ENCODE measurements at places on chromosomes 16 and 17.

GRCh38 chr16:23523321-23523720, 13.0 kb upstream of the GGA2 start:
- no peak for DNase-seq

DNA sequence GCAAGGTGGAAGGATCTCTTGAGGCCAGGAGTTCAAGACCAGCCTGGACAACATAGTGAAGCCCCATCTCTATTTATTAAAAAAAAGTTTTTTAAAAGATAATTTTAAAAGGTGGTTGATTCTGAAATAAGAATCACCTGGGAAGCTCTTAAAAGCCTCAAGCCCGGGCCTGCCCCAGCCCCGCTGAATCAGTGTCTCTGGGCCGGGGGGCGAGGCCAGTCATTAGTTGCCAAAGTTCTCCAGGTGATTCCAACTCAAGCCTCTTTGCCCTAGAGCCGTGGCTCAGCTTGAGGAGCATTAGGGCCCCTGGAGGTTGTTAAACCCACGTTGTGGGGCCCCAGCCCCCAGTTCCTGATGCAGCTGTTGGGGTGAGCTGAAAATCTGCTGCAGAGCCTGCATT, 24.6 kb downstream of the JPH3 start:
- no peak for DNase-seq

- no peak for DNase-seq
Measured at GRCh38 chr17:45823598-45823997, 21.1 kb upstream of the SPPL2C start.

GRCh38 chr16:23663918-23664317, 14.8 kb upstream of the PLK1 start:
- no peak for DNase-seq

DNA sequence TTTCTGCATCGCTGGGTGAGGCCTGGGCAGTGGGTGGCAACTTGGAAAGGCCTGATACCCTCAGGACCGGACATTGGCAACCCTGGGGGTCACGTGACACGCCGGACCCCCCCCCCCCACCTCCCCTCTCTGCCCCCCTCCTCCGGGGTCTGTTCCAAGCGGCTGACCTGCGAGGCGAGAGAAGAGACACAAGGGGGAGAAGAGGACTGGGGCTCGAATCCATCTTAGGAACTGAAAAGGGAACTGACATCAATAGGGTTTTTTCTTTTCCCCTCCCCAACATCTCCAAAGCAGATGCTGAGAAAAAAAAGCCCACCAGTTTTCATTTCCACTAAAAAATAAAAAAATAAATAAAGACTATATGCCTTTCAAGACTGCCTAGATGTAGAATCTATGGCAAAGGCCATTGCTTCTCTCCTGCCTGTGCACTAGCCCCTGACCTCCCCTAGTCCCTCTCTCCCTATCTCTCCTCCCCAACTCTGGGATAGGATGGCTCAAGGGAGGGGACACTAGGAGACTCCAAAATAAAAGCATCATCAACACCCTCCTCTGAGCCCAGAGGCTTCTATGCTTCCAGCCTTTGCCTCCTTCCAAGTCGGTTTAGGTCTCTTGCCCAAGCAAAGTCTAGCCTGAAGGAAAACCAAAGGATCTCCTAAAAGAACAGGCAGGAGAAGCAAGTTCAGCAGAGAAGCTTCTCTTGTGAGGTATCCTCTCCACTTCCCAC, 7.7 kb upstream of the HOXB2 start:
- DNase-seq, result peak; percentile 68

- DNase-seq, result no peak
Measured at GRCh38 chr16:68310437-68310773, 341 bp downstream of the SLC7A6OS start.

DNA sequence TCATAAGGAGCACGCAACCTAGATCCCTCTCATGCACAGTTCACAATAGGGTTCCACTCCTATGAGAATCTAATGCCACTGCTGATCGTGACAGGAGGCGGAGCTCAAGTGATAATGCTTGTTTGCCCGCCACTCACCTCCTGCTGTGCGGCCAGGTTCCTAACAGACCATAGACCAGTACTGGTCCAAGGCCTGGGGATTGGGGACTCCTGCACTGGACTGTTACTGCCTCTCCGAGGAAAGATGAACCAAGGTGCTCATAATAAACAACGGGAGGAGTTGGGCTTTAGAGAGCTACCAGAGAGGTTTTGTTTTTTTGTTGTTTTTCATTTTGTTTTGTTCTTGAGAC, 58.2 kb downstream of the TK2 start:
- no peak for DNase-seq

GRCh38 chr17:4436381-4436780, 2.6 kb downstream of the SPNS3 start:
- no peak for DNase-seq

- peak; percentile 16 for DNase-seq
Measured at GRCh38 chr17:76843703-76844484, 24.3 kb upstream of the MGAT5B start.

GRCh38 chr16:87541147-87541871, 48.5 kb upstream of the ZCCHC14 start:
- DNase-seq, result peak; percentile 41

DNA sequence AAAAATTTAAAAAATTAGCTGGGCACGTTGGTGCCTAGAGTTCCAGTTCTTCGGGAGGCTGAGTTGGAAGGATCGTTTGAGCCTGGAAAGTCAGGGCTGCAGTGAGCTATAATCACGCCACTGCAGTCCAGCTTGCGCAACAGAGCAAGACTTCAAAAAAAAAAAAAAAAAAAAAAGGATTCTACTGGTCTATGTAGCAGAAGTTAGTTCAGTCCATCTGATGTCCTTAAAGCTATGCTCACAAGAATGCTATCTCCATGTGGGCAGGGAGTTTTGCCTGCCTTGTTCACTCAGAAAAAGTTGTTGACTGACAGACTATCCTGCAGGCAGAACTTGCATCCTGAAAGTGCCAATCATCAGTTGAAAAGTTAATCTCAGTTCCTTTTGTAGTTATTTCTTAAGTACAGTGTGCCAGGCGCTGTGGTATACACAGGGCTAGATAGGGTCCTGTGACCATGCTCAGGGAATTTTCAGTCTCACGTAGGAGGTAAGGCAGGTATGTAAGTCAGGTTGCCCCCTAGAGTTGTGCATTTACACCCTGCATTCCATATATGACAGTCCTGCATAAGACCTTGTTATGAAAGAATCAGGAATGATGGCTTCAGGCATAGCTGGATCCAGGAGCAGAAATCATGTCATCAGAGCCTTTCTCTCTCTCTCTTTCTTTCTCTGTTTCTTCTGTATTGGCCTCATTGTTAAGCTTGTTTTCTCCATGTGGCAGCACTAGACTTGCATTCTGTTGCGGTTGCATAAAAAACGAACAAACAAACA, 7.6 kb downstream of the SYT17 start:
- DNase-seq, result peak; percentile 64

GRCh38 chr17:28576758-28577465, at the start of gene ALDOC:
TSS of gene ALDOC (minus strand) at chr17:28576895. CDS start at chr17:28575532, 1,363 bp downstream.
- peak; percentile 85 for DNase-seq

GRCh38 chr16:85171004-85171758, 58.9 kb upstream of the CIBAR2 start:
- no peak for DNase-seq

DNA sequence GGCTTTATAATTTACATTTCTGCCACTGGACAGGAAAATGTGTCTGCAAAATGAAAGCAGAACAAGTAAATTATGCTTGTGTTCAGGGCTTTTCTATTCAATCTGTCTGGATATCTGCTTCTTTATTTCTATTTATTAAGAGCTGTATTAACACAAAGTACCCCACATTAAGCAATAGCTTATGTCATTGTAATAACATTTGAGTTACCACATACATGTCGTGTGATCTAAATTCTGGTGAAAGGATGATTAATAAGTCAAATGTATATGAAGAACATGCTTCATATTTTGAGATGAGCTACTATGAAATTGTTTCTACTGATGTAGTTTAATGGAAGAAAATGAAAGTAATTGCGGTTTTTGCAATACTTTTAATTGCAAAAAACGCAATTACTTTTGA, 238.2 kb downstream of the KCNJ2 start:
- peak; percentile 66 for DNase-seq

GRCh38 chr17:36918211-36918691, 19.0 kb upstream of the LHX1 start:
- peak; percentile 69 for DNase-seq

DNA sequence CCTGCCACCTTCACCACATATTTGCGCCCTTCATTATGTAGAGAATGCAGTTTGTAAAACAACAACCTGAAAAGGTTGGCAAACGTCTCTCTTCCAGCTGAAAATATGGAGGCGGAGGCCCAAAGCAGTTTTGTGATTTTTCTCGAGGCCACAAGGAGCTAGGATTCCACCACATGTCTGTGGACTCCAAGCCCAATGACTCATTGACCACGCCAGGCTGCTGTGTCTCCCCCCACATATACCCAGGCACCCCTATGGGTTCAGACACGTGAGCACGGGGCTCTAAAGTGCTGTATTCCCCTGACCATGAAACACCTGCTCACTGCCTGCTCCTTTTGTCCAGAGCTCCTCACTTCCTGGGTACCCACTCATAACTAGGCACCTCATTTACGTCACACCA, 121.4 kb upstream of the CDH5 start:
- DNase-seq, result peak; percentile 36

DNA sequence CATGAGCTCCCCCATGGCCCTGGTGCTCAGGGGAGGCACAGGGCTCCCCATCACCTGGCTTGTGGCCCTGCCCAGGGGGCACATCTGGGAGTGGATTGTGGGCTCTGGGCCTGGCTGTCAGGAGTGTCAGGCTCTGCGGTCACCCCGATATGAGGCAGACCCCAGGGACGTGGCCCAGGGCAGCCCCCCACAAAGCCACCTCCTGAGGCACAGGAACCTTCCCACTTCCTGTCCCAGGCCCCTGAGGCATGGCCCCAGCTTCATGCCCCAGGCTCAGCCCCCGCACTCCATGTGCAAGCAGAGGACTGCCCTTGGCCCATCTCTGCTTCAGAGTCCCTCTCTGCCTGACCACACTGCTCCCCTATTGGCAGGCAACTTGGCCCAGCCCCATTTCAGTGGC, 160.3 kb downstream of the PCTP start:
- DNase-seq, result no peak

GRCh38 chr17:56480501-56480900, 113.0 kb upstream of the NOG start:
- no peak for DNase-seq

GRCh38 chr17:79840989-79841286, 1.7 kb upstream of the CBX4 start:
- peak; percentile 47 for DNase-seq

- DNase-seq, result no peak
Measured at GRCh38 chr17:35730400-35731005, 936 bp upstream of the RASL10B start.

GRCh38 chr17:44279666-44280391, 11.9 kb upstream of the SLC4A1 start:
- peak; percentile 94 for DNase-seq

DNA sequence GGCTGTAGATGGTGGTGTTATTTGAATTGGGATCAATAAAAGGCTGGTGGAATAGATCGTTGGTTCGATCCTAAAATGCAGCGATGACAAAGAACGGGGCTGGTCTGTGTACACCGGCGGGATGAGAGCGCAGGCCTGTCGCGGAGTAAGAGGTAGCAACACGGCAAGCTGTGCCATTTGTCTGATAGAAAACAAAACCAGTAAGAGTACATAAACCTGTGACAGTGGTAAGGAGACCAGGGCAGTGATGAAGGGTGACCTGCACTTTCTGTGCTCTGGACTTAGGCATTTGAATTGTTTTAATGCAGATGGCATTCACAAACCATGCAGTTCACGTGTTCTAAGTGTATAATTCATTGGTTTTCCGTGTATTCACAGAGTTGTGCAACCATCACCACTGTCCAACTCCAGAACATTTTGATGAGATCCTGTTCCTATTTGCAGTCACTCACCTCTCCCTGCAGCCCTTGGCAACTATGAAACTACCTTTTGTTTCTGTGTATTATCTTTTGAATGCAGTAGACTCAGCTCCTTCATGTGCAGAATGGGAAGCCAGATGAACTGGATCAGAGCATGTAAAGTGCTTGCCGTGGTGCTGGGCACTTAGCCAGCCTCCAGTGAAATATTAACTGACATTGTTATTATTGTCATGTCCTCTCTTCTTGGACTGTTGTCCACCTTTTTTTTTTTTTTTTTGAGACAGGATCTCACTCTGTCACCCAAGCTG, 286.1 kb downstream of the SNX29 start:
- peak; percentile 19 for DNase-seq

DNA sequence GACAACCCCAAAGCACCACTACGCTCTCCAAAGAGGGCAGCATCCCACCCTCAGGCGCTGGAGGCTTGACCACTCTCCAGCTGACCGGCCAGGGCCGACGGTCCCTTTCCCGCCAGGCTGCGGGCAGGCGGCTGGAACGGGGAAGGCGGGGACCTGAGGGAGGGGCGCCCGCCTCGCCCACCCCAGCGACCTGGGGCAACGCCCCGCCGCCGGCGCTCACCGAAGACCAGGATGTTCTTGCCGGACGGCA, 431 bp downstream of the DYNC1LI2 start:
- no peak for DNase-seq

DNA sequence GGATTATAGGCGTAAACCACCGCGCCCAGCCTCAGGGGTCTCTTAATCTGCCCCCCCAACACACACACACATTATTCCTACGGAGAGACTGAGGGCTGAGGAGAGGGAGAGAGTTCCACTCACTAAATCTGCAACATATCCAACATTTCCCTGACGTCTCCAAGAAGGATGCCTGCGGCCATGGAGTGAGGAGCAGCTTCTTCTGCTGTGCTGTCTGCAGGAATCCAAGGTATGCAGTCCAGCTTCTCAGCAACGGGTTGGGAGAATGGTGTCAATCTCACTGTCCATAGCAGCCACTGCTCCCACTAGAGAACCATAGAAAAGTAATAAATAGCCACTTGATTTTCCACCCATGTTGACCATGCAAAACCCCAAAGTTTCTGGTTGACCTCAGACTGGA, 5.1 kb upstream of the PLXDC1 start:
- peak; percentile 25 for DNase-seq

DNA sequence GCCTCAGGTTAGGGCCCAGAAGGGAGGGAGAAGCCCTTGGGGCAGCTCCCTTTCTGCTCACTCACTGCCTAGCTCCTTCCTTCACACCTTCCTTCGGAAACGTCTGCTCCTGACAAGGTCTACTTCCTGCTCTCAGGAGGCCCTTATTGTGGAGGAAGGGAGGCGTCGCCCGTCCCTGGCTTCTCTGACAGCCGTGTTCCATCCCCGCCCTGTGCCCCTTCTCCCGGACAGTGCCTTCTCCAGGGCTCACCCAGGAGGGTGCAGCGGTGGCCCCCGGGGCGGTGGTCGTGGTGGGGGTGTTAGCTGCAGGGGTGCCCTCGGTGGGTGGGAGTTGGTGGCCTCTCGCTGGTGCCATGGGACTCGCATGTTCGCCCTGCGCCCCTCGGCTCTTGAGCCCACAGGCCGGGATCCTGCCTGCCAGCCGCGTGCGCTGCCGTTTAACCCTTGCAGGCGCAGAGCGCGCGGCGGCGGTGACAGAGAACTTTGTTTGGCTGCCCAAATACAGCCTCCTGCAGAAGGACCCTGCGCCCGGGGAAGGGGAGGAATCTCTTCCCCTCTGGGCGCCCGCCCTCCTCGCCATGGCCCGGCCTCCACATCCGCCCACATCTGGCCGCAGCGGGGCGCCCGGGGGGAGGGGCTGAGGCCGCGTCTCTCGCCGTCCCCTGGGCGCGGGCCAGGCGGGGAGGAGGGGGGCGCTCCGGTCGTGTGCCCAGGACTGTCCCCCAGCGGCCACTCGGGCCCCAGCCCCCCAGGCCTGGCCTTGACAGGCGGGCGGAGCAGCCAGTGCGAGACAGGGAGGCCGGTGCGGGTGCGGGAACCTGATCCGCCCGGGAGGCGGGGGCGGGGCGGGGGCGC, 231.9 kb downstream of the SEC14L1 start:
- DNase-seq, result peak; percentile 53

- DNase-seq, result no peak
Measured at GRCh38 chr17:1107777-1108477, 71.9 kb downstream of the ABR start.

GRCh38 chr17:68432086-68432864, 25.0 kb downstream of the WIPI1 start:
- no peak for DNase-seq
